ENCODE measurements at places on chromosomes 1 and 21.

GRCh38 chr1:204337583-204337982, 22.1 kb downstream of the PLEKHA6 start:
- no peak for DNase-seq

DNA sequence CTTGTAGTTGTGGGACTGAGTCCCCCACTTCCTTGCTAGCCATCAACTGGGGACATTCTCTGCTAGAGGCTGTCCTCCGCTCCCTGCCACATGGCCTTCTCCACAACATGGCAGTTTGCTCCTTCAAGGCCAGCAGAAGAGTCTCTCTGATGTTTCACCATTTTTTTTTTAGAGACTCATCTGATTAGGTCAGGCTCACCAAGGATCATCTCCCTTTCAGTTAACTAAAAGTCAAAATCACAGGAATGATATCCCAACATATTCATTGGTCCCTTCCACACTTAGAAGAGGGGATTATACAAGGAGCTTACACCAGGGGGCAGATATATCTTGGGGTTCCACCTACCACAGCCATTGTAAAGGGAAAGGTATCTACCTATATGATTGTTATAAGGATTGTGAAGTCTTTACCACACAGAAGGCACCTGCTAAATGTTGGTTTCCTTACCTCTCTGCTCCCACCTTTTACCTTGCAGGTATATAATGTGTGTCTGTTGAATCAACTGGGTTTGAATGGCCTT, 23.3 kb downstream of the RIMKLA start:
- DNase-seq: no peak

DNA sequence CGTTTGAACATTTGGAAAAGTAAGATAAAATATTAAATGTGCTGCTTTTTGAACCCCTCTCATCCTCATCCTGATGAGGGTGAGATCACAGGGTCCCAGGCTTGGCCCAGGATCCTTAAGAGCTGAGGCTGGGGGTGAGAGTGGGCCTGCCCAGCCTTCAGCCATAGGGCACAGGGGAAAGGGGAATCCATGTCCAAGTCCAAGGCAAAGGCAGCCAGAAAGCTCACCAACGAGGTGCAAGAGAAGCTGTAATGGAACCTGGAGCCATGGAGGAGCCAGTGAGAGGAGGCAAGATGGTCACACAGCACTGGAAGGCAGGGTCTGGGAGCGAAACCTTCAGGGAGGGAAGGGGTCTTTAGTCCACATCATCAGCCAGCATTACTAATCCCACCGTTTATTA, 191.9 kb downstream of the RRAGC start:
- no peak for DNase-seq

DNA sequence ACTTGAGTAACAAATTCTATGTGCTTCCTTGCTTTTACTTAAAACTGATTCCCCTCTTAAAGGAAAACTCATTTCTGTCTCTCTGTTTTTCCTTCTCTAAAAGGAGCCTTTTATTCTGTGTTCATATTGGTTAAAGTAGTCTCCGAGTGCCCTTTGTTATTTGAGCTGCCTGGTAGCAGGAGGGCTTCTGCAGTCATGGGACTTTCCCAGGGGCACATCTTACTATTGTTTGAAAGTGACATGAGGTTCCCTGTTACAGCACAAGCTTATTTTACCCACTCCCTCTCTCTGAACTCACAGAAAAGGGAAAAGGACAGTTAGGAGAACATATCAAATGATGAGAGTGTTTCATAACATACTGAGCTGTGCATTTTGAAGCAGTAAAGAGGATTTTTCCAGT, 58.1 kb upstream of the ANGPTL1 start:
- no peak for DNase-seq

DNA sequence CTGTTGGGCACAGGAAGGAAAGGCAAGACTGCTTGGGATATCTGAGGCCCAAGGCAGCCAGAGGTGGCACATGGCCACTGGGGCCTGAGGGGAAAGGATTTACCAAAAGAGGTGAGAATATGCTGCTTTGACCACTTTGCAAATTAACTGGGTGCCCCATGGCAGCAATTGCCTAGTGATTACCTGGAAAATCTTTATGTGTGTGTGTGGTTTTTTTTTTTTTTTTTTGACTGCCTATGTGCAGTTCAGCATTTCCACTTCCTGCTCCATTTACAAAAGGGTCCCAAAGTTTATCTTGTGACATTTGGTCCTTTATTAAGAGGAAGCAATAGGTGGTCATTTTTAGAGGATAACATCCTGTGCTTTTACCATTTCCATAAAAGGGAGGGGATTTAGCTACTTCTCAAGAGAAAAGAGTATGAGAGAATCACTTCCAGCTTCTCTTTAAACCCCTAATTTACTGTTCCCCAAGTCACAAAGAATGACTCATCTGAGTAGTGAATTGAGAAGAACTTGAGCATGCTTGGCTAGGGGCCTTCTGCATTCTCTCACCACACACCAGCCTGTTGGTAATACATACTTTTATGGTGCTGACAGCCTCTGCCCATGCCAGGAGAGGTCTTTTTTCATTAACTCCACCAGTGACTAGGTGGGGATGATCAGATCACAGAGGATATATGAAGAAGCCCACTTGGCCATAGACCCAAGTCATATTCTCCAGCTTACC, 52.1 kb downstream of the SYDE2 start:
- DNase-seq: no peak

GRCh38 chr1:45617618-45618017, 6.2 kb downstream of the CCDC17 start:
- DNase-seq: no peak

DNA sequence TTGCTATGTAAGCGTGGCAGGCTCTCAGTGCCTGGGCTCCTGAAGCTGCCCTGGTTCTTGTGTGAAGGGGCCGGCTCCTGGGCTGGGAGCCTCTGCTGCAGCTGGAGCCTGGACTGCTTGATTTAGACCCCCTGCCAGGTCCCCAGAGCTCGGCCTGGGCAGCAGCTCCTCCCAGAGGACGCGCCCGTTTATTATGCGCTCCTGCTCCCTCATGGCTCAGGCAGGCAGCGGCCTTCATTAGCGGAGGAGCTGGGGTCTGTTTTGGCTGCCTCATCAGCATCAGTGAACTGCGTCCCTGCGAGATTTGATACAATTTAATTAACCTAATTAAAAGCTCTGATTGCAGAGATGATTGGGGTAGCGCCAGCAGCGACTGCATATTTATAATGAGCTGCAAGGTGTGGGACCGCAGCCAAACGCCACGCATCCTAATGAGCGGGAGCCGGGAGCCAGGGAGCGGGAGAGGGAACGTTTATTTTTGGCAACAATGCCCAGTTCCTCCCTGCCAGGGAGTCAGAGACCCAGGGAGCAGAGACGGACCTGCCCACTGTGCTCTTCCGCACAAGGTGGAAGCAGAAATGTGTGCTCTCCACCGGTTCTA, 16.6 kb downstream of the UTP11 start:
- no peak for DNase-seq

- no peak for DNase-seq
Observed at GRCh38 chr1:200901796-200902444, 7.2 kb downstream of the INAVA start.

- no peak for DNase-seq
Observed at GRCh38 chr1:25126562-25126961, 105.7 kb downstream of the SYF2 start.

GRCh38 chr1:245810789-245811337, 656.1 kb downstream of the KIF26B start:
- no peak for DNase-seq

DNA sequence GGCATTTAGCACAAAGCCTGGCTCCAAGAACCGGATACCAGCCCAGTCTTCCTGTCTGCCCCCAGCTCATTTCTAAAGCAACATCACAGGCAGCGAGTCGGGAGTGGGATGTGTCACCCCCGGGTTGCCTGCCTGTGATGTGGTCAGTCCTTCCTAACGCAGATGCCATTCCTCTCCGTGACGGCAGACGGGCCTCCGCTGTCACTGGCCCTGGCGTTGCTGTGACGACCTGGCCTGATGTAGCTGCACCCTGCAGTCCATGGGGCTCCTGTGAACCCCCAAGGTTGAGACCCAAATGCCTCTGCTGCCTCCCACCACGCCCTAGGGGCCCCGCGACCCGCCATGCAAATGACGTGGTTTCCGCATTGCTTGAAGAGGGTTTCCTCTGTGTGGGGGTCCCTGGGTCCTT, 12.3 kb downstream of the TNFRSF1B start:
- DNase-seq: peak; percentile 78

DNA sequence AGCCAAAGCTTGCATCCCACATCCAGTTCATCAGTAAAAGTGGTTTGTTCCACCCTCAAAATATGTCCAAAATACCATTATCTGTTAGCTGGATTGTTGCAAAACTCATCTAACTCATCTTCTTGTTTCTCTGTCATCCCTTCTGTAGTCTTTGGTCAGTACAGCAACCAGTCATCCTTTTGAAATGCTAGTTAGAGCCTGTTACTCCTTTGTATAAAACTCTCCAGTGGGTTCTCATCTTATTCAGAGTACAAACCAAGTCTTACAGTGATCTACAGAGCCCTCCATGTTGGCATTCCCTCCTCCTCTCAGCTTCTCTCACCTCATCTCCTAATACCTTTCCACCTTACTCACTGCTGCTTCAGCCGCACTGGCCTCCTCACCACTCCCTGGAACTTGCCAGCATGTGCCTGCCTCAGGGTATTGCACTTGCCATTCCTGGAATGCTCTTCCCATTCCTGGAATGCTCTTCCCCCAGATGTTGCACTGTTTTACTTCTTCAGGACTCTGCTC, 70.6 kb downstream of the LAMC1 start:
- no peak for DNase-seq

DNA sequence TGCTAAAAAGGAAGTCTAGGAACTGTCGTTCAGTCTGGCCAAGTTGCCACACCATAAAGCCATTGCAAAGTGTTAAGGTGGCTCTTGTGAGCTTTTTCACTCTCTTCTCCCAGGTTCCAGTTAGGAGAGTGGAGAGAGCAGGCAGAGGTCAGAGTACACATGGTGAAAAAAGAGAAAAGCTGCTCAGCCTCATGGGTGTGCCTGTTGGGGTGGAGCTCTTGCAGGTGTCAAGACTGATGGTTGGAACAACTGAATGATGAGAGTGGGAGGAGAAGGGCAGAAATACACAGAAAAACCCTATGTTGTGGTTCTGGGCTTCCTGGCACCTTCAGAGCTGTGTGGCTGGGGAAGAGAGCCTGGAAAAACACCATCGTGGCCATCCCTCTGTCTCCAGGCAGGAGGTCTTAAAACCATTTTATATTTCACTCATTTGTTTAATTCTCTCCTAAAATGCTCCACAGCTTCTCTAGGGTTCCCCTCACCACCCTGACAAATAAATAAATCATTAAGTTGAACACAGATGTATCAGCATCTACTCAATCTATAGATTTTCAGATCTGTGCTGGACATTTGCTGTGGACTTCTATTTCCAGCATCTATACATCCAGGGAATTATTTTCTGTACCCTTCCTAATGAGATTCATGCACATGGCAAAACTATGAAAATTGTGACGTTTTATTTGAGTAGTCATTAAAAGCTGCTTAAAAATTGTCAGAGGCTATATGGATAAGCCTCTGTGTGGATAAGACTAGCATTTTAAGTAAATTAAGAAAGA, 17.5 kb downstream of the UBASH3A start:
- DNase-seq: no peak

DNA sequence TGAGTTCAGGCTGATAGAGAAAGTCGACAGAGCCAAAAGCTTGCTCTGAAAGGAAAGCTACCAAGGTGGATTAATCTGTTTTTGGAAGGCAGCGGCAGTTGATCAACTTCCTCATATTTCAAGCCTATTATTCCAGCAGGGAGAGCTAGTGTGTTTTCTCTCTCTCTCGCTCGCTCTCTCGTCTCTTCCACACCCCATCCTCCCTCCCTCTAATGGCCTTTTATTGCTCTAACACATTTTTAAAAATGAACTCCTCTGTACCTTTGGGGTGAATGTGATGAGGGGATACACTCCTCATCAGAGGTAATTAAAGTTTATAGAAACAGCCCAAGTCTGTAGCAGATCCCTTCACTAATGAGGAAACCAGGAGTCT, 126.4 kb downstream of the CLIC6 start:
- no peak for DNase-seq

- DNase-seq: no peak
Observed at GRCh38 chr1:91278754-91279153, 125.9 kb downstream of the HFM1 start.

GRCh38 chr1:17764591-17764990, 9.5 kb downstream of the ACTL8 start:
- no peak for DNase-seq

DNA sequence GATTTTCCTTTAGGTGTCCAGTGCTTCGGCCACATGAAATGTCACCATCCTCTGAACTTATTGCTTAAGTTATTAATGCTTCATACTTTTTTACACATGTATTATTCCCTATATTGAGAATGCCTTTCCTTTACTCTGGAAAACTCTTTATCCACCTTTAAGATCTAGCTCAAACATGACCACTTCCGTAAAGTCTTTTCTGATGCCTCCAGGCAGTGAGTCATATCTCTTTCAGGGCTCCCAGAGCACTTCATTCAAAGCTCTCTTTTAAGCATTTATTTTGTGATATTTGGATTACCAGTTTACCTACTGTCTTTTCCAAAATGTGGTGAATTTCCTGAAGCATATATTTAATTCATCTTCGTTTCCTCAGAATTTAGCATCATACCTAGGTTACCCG, 178.9 kb downstream of the HS2ST1 start:
- DNase-seq: no peak

DNA sequence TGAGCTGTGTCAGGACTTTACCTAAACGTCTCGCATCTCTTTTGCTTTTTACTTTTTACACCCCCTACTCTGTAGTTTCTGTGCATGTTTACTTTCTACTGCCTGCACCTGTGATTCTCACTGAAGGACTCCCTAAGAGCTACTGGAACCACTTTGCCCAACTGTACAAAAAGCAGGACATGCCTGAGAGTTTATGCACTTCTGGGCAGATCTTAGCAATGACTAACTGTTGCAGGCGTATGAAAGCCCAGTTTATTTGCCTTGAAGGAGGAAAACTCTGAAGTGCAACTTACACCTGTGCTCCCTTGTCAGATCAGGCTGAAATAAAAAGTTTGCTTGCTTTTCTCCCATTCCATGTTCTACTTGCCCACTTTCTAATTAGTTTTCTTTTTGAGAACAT, 467.0 kb upstream of the USP24 start:
- DNase-seq: no peak

GRCh38 chr1:13812456-13813397, 112.7 kb downstream of the PRDM2 start:
- no peak for DNase-seq

DNA sequence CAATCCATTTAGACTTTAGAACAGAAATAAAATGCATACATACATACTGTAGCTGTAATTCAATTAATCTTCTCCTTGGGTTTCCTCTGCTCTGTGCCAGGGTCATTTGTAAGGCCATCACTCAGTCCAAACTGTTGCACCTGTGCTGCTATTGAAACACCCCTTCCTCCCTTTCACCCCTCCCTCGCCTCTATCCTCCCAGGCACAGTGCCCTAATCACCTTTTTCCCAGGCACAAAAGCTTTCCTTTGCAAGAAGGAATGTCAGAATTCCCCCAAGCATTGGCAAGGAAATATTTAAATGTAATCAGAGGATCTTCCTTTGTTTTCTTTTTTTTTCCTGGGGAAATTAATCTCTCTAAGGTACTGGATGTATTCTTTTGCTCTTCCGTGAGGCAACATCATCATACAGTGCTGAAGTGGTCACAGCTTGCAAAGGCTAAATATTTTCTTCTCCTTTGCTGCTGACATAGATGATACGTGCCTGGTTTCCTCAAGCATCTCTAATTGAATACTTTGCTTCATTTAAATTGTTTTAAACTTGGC, 339.3 kb upstream of the NR5A2 start:
- no peak for DNase-seq
